Mucosa of gallbladder (tissue), 1 donor: ENCODE measurements at places on chromosomes 5 and 9. TPM values are rescaled to one million over a fixed set of nuclear protein-coding genes. Genes with fewer than 3 reads are reported as not detected.

DNA sequence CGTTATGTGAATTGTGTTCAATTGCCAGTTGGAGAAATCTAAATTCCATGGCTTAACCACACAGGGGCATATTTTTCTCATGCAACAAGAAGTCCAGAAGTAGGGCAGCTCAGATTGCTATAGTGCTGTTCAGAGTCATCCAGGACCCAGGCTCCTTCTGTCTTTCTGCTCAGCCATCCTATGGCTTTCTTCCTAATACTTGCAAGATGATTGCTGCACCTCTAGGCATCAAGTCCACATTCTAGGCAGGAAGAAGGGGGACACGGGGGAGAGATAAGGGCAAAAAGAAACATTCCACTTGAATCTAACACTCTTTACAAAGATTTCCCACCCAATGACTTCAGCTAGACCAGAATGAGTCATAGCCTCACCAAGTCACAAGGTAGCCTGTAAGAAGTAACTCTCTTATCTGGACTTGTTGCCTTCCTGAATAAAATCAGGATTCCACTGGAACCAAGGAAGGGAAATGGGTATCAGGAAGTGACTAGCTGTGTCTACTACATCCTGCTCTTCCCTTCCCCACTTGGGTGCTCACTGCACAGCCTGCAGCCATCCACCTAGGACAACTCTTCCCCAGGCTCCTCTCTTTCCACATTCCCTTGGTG, 5.3 kb downstream of the ERAP2 start:
- no peak for DNase-seq

GRCh38 chr9:86664603-86665002, 282.7 kb downstream of the GAS1 start:
- DNase-seq: no peak

Gene PDGFRB
- 97.8 TPM for total RNA-seq

GRCh38 chr5:181258576-181258975, 2.4 kb downstream of the TRIM52 start:
- DNase-seq: no peak

DNA sequence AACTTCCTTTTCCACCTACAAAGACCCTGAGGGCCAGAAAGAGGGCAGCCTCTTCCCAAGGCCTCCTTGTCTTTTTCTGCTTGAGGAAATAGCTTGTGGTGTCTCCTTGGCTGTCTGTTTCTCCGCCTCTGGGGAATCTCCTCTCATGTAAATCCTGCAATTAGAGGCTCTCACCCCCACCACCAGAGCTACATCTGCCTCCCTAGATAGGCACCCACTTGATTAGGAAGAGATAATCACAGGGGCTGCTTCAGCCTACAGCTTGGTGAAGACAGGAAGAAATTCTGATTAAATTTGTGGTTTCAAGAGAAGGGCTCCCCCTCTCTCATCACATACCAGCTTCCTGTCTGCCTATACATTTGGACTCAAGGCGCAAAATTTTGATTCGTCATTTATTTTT, 75.6 kb downstream of the TLR4 start:
- no peak for DNase-seq

Gene ZNF462
- 37.1 TPM for total RNA-seq
